NCI-H2081 treated with DMSO at 0.1 percent for 48 hours (cell line): ENCODE measurements at places on chromosomes 3 and 15.
A peak's percentile ranks its signal among the peaks of the same experiment; 100 is the strongest.

GRCh38 chr3:158443632-158444031 is 127.4 kb upstream of the MLF1 start:
- no peak for DNase-seq

DNA sequence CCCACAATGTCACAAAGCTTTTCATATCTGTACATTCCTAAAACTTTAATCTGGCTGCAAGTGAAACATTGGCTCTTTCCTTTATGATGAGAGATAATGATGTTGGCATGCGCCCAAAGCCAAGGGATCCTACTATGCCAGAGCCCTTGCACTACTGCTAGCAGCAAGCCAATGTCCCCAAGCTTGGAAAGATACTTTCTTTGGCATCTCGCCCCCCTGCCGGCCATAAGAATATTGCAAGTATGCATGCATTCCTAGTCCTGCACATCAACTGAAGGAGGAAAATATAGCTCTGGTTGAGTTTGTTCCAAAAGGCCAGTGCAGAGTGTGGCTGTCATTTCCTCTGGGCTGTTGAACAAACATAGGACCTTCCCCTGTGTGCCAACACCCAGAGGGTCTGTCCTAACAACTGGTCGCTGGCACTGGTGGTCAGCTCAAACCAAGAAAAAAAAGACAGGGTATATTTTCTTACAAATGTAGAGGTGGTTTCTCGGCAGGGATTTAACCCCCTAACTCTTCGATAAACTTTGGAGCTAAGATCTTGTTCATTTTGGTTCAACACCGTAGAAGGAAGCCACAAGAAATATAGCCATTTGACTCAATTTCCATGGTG is 120.9 kb upstream of the ZBED2 start:
- no peak for DNase-seq

DNA sequence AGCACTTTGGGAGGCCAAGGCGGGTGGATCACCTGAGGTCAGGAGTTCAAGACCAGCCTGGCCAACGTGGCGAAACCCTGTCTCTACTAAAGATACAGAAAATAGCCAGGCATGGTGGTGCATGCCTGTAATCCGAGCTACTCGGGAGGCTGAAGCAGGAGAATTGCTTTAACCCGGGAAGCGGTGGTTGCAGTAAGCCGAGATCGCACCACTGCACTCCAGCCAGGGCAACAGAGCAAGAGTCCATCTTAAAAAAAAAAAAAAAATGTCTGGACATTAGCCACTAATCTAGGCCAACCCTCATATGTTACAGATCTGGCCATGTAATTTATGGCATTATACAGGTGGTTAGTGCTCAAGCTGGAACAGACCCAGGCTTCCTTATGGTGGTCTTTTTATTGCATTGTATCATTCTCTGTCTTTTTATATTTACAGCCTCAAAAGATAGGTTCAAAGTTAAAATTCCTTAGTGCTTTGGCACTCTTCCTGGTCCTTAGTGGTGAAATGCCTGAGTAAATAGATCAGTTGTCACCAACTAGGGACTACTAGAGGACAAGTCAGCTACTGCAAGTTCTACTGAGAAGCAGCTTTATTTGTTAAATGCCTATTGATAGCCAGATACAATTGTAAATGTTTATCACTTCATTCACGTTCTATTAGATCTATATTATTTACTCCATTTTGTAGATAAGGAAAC is 16.0 kb downstream of the STARD9 start:
- no peak for DNase-seq

GRCh38 chr3:42600958-42601675 is 631 bp downstream of the NKTR start:
- no peak for DNase-seq

DNA sequence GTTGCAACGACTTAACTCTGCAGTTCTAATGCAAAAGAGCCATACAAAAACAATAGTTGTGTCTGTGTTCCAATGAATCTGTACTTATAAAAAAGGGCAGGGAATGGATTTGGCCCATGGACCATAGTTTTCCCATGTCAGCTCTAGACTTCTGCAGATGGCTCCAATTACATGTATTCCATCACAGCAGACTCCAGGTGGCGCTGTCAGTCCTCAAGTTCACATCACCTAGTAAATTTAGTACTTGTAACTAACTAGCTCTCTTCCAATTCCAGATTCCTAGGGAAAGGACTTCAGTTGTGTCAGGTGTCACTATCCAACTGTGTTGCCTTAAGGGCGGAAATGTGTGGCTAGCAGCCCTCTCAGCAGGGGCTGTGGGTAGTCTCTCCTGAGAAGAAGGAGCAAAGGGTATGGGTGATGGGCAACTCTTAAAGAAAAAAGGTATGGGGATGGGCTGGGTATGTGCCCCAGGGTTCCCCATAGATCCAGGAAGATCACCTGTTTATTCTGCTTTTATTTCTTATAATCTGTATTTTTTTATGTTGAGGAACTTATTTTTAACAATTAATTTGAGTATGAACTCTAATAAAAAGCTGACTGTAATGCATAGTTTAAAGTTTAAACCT is 36.2 kb downstream of the BBS4 start:
- DNase-seq = peak; percentile 5

- DNase-seq = no peak
Measured at GRCh38 chr3:111032677-111033076, 38.9 kb upstream of the NECTIN3 start.

GRCh38 chr3:3403700-3404099 is 224.2 kb upstream of the CRBN start:
- DNase-seq = no peak

DNA sequence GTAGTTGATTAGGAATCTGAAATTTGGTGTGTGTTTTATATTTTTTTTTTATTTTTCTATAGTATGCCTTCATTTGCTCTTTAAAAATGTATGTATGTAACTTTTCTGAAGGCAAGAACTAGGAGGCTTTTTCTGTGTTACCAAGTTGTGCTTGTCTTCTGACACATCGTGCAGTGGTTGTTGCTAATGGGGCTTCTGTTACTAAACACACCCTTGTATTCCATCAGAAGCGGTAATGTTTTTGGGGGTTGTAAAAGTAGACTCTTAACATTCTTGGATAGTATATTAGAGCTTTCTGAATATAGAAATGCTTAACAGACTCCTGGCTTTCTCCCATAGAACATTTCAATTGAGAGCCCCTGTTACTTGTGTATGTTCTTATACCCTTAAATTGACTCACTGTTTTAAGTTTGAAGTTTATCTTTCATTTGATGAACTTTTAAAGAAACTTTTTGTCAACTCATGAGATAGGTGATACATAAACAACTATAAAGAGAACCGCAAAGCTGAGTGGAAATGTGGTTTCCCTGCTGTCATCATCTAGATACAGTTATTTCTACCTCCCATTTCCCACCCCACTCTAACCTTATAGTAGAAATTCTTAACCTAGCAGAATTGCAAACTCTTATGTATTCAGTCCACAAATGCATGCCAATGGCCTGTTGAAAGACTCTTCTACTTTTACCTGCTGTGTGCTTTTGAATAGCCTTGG is 2.5 kb downstream of the TIPARP start:
- DNase-seq = no peak

GRCh38 chr3:197901626-197902025 is 48.4 kb upstream of the RPL35A start:
- DNase-seq = no peak

- DNase-seq = no peak
Measured at GRCh38 chr3:53166781-53167291, 5.8 kb downstream of the PRKCD start.

GRCh38 chr15:97692301-97693015 is 268.0 kb upstream of the ARRDC4 start:
- peak; percentile 74 for DNase-seq

DNA sequence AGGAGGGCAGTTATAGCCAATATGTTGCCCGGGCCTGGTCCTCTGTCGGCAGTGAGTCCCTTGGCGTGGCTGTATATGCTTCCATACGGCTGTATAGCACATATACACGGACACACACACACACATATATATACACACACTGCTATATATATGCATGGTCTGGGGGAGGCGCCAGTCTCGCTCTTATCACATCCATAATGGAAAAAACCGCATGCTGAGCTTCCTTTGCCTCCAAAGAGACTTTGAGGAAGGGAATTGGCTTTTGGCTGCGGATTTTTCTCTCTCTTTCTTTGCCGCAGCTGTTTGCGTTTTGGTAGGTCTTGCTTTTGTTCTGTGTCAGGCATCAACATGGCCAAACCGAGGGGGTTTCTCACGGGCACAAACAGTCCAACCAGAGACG is 11.3 kb upstream of the TMEM115 start:
- DNase-seq = no peak

GRCh38 chr3:116444115-116444747 is 1.1 kb downstream of the LSAMP start:
- DNase-seq = no peak

GRCh38 chr3:27105904-27106303 is 263.3 kb downstream of the NEK10 start:
- no peak for DNase-seq

DNA sequence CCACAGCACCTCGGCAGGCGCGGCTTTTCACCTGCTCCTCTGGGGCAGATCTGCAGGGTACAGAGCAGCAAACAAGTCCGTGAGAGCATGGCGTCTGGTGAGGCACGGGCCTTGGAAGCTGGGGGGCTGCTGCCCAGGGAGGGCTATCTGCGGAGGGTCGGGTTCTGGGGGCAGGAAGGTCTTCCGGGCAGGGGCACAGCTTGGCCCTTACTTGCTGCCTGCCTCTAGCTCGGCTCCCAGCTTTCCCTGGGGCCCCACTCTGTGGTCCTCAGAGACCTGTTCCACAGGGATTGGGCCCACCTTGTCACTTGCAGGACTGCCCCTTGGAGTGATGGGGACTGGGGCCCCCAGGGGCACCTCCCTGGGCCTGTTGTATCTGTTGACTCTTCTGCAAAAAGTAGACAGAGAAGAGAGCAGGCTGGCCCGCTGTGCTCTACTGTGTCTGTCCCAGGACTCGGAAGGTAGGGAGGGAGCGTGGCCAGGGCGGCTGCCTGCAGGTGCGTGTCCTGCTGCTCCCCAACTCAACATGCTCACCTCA is 84.1 kb downstream of the TBC1D2B start:
- DNase-seq = no peak

DNA sequence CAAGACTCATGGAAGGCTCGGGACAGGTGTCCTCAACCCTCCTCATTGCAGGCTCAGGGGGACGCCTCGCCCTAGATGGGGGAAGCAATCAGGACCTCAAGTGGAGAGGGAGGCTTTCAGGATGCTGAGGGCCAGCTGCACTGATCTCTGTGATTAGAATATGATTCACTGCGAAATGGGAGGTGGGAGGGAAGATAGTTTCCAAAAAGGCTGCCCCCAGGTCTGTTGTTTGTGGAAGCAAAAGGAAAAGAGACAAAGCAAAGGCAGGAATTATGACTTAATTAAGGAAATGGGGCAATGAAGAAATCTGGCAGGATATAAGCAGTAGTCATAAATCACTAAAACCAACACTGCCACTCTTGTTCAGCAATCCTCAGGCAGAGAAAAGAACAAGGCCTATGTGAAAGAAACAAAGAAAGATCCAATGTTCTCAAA is 85.6 kb upstream of the ABHD17C start:
- peak; percentile 13 for DNase-seq

DNA sequence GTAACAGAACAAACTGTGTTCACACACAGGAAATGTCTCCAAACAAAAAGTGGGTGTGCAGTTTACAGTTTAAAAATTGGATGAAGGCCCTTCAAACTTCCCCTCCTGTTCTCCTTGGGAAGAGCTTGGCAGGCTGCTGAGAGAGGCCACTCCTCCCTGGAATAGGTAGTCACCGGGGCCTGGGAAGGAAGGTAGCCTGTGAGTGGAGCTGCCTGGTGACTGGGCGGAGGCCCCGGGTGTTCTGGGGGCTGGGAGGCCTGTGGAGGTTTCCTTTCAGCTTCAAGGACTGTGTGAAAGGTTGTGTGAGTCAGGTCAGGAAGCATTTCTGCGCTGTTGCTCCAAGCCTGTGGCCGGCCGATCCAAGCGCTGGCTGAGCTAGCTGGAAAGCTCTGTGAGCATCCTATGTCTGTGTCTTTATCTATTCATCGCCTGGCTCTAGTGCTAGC is 14.1 kb downstream of the SLCO3A1 start:
- DNase-seq = no peak

GRCh38 chr15:57762302-57762701 is 55.8 kb downstream of the POLR2M start:
- DNase-seq = no peak
